ENCODE measurements at places on chromosomes 13 and 19. TPM values are rescaled to one million over a fixed set of nuclear protein-coding genes. Genes with fewer than 3 reads are reported as not detected.

MCEMP1 gene
- 0.49 TPM for polyA plus RNA-seq

- DNase-seq, result peak; percentile 88
Measured at GRCh38 chr13:94480672-94481145, 1.2 kb upstream of the DCT start.

ZNF304 gene
- 10.6 TPM for polyA plus RNA-seq

GRCh38 chr13:28494778-28495537 is at the start of gene FLT1:
FLT1 (minus strand) TSS chr13:28495128; CDS start chr13:28494843, 285 bp downstream.
- peak; percentile 68 for DNase-seq

DNA sequence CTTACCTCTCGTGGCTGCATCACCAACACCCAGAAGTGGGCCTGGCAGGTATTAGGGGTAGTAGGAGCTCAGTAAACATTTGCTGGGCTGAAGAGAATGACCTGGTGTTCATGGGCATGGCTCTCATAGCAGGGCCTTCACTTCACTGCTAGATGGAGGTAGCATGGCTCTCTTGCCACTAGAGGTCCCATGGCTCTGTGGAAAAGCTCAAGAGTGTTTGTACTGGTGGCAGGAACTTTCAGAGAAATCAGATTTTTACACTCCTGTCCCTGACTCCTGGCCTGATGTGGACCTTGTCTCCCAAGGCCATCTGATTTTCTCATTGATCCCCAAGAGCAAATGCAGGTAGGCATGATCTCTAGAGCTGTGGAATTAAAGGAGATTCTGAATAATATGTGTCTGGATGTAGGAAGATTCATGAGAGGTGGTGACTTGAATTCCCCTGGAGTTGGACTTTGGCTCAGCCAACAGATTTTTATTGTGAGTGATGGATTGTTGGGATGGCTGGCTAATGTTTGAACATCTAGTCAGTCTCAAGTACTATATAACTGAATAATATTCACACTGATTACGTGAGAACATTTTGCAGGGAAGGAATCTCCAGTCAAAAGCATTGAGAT is 5.7 kb downstream of the ZNF574 start:
- no peak for DNase-seq

SLC25A41 gene
- 0.56 TPM for polyA plus RNA-seq
